ENCODE measurements at places on chromosomes 1 and 21. TPM values are rescaled to one million over a fixed set of nuclear protein-coding genes. Genes with fewer than 3 reads are reported as not detected.
A peak's percentile ranks its signal among the peaks of the same experiment; 100 is the strongest.

GRCh38 chr1:203056516-203056915 is 29.3 kb downstream of the MYOG start:
- H3K4me1 ChIP-seq: no peaks in the 10 kb centered on the region
- DNase-seq: no peak
- no peaks in the 10 kb centered on the region for H3K36me3 ChIP-seq
- H3K4me3 ChIP-seq: no peak overlapping the region
- H3K27me3 ChIP-seq: no peaks in the 10 kb centered on the region
- no peak overlapping the region for H3K27ac ChIP-seq

The BEND5 gene
- 6.6 TPM for total RNA-seq

The C1orf87 gene
- 0.51 TPM for total RNA-seq

DNA sequence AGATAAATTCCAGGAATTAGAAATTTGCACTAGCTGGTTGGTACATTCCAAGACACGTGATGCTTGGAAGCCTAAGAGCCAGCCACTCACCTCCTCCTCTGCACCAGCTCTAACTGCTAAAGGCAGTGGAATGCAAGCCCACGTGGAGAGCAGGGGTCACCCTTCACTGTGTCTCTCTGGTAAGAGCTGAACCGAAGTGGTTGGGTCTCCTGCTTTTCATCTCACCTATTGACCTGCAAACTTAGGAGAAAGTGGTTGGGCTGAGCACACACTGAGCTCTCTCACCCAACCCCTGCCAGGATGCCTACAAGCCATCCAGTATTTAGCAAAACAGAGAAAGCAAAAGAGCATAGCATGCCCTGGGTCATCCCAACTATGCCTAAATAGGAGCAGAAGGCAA is 19.3 kb downstream of the HAO2 start:
- no peak overlapping the region for H3K27ac ChIP-seq
- no peak overlapping the region for H3K4me3 ChIP-seq
- H3K36me3 ChIP-seq: no peaks in the 10 kb centered on the region

DNA sequence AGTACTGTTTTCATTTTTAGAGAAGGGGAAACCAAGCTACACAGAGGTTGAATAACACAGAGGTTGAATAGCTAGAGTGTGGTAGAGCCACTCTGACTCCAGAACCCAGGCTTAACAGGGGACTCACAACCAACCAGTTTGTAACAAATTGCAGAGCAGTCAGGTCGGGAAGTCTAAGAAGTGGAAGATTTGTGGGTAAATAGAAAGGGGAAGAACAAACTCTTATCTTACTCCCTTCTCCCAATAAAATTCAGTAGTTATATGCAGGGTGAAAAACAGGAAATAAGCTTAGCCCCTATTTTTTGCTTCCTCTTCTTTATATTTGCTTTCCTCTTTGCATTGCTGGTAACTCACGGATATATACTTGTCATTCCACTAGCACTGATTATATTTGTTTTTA is 23.2 kb downstream of the CDC42 start:
- no peaks in the 10 kb centered on the region for H3K36me3 ChIP-seq
- H3K27me3 ChIP-seq: no peaks in the 10 kb centered on the region
- H3K4me3 ChIP-seq: no peak overlapping the region
- peaks cover 16% of the 10 kb centered on the region for H3K4me1 ChIP-seq

DNA sequence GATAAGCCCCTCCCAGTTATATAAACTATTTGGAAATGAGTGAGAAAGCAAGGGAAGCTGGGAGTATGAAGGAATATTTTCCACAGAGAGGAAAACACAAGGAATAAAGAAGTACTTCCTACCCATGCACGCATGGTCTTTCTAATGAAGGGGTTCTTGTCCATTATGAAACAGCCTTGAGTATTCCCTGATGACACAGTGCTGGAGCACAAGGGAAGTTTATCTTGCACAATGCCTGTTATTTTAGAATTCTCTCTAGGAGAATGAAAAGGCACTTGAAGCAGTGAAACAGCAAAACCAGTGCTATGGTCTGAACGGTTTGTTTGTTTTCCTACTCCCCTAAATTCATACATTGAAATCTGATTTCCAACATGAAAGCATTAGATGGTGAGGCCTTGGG is 38.6 kb upstream of the ADAMTS1 start:
- no peaks in the 10 kb centered on the region for H3K4me1 ChIP-seq
- DNase-seq: no peak
- H3K36me3 ChIP-seq: no peaks in the 10 kb centered on the region
- H3K27ac ChIP-seq: no peak overlapping the region
- H3K4me3 ChIP-seq: no peak overlapping the region
- H3K27me3 ChIP-seq: no peaks in the 10 kb centered on the region

GRCh38 chr1:203089001-203089650 is 3.3 kb upstream of the MYOG start:
- no peak for DNase-seq
- H3K36me3 ChIP-seq: no peaks in the 10 kb centered on the region
- H3K4me3 ChIP-seq: no peak overlapping the region
- no peak overlapping the region for H3K27ac ChIP-seq

The PNRC2 gene
- total RNA-seq: 94.7 TPM

The F13B gene
- not detected for total RNA-seq

DNA sequence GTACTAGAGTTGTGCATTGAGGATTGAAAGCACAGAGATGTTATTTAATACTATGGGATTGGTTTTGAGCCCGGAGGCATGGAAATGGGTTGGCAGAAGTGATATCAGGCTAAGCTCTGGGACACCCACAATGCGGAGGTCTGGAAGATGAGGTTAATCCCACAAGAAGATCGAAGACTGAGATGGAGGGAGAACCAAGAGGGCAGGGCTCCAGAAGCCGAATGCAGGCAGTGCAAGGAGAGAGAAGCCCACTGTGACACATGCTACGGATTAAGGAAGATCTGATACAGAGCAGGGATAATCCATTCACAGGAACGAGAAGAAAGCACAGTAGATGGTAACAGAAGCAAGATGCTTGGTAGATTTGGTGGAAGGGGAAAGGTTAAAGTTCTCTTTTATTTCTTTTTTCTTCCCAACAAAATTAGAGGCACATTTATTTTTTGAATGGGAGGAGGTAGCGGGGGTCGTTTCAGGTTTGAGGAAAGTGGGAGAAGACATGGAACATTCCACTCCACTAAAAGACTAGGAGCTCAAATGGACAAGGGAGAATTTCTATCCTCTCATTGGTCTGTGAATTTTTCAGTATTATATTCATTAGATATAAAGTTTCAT is 113.2 kb downstream of the NCAM2 start:
- H3K4me1 ChIP-seq: no peaks in the 10 kb centered on the region
- no peak overlapping the region for H3K4me3 ChIP-seq
- no peaks in the 10 kb centered on the region for H3K27me3 ChIP-seq
- DNase-seq: no peak
- no peak overlapping the region for H3K27ac ChIP-seq

DNA sequence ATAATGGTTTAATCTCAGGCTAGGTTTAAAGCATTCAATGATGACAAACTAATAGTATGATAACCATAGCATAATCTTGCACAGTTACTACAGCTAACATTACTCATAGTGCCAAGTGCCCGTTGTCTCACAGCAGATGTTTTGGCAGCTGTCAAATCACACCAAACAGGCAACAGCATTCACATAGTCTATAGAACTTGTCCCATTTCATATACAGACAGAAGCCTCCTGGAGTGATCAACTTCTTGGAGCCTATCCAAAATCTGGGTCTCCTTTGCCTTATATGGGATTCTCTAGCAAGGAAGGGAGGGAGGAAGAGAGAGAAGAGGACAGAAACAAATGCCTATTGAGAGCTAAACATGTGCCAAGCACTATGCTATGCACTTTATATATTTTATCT is 250.6 kb upstream of the ZP4 start:
- H3K4me3 ChIP-seq: no peak overlapping the region
- H3K4me1 ChIP-seq: no peaks in the 10 kb centered on the region
- DNase-seq: no peak
- no peak overlapping the region for H3K27ac ChIP-seq
- no peaks in the 10 kb centered on the region for H3K36me3 ChIP-seq

- DNase-seq: no peak
- H3K27me3 ChIP-seq: no peaks in the 10 kb centered on the region
- H3K36me3 ChIP-seq: no peaks in the 10 kb centered on the region
- H3K4me3 ChIP-seq: no peak overlapping the region
Measured at GRCh38 chr1:152640351-152640750, 17.4 kb upstream of the LCE3A start.

The CRP gene
- total RNA-seq: 0.32 TPM

DNA sequence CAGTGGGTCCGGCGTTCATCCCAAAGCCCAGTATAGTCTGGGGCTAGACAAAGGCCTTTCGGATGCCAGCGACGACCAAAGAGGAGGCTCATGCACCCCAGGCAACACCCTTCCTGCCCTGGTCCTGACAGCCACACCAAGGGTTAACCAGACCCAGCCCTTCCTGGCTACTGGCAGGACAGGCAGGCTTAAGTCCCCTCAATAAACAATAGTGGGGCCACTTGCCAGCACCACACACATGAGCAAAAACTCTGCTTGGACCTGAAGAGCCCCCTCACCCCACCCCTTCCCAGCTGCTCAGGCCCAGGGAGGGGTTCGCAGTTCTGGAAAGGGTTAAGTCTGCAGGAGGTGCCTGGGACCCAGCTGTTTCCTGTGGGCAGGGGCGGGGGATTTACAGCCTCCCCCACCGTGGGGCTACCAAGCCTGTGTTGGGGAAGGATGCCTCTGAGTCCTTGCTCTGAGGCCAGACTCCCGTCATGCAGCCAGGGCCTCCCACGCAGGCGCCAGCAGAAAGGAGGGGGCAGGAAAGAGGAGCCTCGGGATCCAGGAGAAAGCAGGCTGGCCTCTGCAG is 18.2 kb downstream of the PHLDA3 start:
- no peaks in the 10 kb centered on the region for H3K27me3 ChIP-seq
- no peaks in the 10 kb centered on the region for H3K4me1 ChIP-seq
- no peaks in the 10 kb centered on the region for H3K36me3 ChIP-seq
- DNase-seq: peak; percentile 89

The AMY2A gene
- 2.8 TPM for total RNA-seq

DNA sequence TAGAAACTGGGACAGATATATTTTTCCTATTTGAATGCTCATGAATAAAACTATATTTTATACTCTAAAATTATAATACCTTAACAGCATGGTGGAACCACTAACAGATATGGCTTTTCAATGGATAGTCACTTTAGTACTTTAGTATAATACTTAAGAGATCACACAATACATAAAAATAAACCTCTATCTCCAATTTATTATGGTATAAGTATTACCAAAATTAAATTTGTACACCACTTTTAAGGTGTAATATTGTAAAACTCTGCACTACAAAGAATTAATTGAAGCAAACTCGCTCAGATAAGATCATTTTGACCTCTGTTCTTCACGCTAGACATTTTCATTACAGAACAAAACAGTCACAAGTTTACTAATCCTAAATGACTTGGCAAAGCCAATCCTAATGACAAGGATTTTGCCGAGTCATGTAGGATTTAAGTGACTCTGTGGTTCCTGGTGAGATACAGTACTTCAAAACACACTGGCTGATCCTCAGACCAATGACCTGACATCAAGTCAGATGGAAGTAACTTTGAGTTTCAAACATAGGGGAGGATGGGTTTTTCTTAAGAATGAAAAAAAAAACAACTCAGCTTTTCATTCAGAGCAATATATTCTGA is 200.6 kb downstream of the SMYD3 start:
- H3K4me3 ChIP-seq: no peak overlapping the region
- no peaks in the 10 kb centered on the region for H3K36me3 ChIP-seq
- no peaks in the 10 kb centered on the region for H3K27me3 ChIP-seq
- no peaks in the 10 kb centered on the region for H3K4me1 ChIP-seq

- H3K36me3 ChIP-seq: no peaks in the 10 kb centered on the region
- H3K4me1 ChIP-seq: no peaks in the 10 kb centered on the region
- no peak overlapping the region for H3K27ac ChIP-seq
- no peaks in the 10 kb centered on the region for H3K27me3 ChIP-seq
Measured at GRCh38 chr21:35954066-35954465, 106.3 kb downstream of the SETD4 start.

The GUCA2A gene
- total RNA-seq: not detected

DNA sequence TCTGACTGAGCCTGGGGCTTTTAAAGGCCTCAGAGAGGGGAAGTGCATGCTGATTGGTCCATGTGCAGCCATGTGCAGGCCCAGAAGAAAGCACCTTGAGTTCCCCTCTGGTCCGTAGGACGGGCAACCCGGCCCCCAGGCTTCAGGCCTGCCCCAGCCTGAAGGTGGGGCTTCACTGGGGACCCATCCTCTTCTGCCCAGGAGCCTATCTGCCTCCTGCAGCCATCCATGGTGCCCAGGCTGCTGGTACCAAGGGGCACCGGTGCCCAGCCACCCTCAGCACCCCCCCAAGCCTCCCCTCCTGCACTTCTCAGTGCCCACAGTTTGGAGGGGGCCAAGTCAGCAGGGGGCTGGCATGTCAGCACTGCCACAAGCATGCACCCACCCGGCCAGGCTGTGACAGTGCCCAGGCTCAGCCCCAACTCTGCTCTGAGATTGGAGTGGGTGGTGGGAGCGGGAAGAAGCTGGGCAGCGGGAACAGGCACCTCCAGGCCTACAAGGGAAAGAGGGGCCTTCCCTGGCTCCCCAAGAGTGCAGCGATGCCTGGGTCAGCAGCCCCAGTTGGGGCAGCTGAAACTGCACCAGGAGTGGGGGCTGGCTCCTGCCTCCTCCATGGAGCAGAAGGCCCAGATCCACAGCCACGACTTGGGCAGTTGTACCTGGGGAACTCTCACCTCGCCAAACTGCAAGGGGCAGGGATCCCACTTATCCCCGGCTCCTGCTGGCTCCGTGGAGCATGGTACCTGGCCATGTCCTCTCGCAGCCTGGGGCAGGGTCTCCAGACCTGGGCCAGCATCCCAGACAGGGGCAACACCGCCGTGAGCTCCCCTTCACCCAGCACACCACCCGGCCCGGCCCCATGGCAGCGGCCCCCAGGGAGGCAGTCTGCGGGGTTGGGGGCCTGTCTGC is 11.7 kb downstream of the COL6A2 start:
- no peak overlapping the region for H3K4me3 ChIP-seq
- no peaks in the 10 kb centered on the region for H3K36me3 ChIP-seq
- H3K4me1 ChIP-seq: peaks cover 6% of the 10 kb centered on the region
- H3K27ac ChIP-seq: no peak overlapping the region
- DNase-seq: peak; percentile 20
- no peaks in the 10 kb centered on the region for H3K27me3 ChIP-seq

GRCh38 chr21:46515109-46515508 is 56.4 kb downstream of the DIP2A start:
- H3K36me3 ChIP-seq: peaks cover 10% of the 10 kb centered on the region
- no peak overlapping the region for H3K4me3 ChIP-seq
- no peak overlapping the region for H3K27ac ChIP-seq
- DNase-seq: peak; percentile 69

DNA sequence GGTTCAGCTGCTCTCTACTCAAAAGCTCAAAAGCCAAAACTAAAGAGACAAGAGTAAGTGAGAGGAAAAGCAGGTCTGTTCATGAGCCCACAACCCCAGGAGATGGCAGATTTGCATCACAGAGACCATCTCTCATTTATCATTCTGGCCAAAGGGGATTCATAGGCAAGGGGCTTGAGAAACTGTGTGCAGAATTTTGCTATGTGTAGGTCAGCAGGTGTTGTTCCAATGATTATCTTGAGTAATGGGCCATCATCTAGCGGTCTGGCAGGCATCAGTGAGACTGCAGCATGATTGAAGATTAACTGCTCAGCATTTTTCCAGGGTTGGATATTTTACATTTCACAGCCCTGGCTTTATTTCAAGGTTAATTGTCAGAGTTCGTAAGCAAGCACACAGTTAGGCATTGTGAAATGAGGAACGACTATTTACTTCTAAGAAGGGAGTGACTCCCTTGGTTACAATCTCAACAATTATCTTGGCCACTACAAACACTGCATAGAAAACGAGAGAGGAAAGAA is 1204.6 kb upstream of the TMPRSS15 start:
- no peak overlapping the region for H3K4me3 ChIP-seq
- H3K36me3 ChIP-seq: no peaks in the 10 kb centered on the region
- H3K27ac ChIP-seq: no peak overlapping the region
- H3K27me3 ChIP-seq: peaks cover 2% of the 10 kb centered on the region
- no peak for DNase-seq
